IPS DF 6.9 (cell line): ENCODE measurements at places on chromosomes 7 and 10.

DNA sequence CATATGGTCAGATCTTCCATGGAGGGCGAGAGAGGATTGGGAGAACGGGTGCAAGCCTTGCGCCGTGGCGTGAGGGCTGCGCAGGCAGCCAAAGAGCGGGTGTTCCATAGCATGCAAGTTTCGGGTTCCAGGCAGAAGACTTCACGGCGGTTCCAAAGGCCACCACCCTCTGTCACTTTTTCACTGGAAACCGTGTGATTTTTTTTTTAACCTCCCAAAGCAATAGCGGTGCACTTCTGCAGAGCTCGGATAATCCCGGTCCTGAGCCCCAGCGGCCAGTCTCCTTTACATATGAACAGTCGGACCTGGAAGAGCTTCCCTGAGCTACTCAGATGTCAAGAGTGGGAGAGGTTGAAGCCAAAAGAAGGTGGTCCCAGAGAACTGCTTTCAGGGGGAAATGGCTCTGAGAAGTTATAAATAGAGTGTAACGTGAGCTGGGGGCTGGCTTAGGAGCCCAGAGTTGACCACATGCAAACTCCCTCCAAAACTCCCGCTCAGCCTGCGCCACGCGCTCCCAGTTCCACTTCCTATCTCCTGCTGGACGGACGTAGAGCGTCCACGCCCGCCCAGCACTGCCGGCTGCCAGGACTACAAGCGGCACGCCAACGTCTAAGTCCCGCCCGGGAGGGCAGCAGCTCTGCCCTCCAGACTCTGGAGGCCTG is at the start of gene MEOX2:
Gene MEOX2, minus strand, starts transcription at position 389 of the 662 bp plus-strand sequence. Its CDS starts 281 bp downstream, at position 108.
- DNase-seq: no peak

DNA sequence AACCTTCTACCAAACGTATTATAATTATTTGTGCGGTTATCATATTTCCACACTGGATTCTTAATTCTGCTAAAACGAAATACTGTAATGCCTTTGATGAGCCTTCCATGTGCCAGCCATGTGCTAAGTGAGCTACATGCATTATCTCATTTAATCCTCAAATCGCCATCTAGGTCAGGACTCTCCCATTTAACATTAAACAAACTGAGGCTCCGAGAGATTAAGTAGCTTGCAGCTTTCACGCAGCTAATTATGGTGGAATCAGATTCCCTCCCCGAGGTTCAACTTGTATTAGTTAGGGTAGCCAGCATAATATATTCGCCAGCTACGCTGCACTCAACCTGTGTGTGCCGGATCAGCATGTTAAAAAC is 798 bp upstream of the TSPAN33 start:
- no peak for DNase-seq

GRCh38 chr7:26441002-26441521 is 149.4 kb downstream of the SNX10 start:
- no peak for DNase-seq

GRCh38 chr10:47029181-47030009 is 118.2 kb downstream of the PTPN20 start:
- DNase-seq: no peak

- DNase-seq: no peak
Measured at GRCh38 chr7:96322373-96322695, 436 bp upstream of the SLC25A13 start.

GRCh38 chr10:11901833-11902475 is 78.8 kb downstream of the PROSER2 start:
- no peak for DNase-seq

- DNase-seq: no peak
Measured at GRCh38 chr10:63145782-63146181, 12.7 kb downstream of the NRBF2 start.

DNA sequence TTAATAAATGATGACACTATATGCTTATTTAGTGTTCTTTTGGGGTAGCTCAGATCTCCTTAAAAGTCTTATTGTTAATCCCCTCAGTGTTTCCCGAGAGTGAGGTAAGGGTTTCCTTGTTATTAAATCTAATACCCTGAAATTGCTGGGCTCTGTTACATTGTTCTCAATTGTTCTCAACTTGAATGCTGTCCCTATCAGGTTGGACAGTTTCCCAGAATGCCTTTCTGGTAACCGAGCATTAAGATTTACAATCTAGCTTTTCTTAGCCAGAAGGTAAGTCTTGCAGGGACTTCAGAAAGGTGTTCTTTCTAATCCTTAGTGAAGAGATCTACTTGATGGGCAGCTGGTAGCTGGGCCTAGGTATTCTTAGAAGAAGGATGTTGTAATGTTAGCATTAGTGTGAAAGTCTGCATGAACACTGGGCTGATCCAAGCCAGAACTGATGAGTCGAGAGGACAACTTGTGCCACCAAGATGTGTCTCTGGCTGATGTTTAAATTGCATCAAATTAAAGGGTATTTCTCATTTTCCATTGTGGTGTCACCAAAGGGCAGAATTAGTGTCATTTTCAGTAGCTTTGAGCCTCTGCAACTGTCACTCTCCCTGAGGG is 89.9 kb downstream of the SND1 start:
- no peak for DNase-seq

DNA sequence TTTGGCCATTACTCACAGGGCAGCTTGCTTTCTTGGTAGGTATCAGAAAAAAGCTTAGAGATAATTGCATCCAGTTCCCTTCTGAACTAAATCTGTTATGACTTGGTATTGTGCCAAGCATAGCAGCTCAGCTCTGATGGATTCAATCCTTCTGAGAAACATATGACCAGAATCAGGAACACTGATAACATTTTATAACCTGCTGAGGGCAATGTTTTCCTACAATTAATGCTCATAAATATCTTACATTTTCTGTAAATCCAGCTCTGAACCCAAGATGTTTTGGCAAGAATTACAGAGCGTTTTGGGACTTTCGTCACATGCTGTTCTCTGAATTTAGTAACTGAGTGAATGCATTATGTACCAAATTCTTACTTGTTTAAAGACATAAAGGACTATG is 167.8 kb downstream of the KIF20B start:
- no peak for DNase-seq

- no peak for DNase-seq
Measured at GRCh38 chr10:76723844-76724243, 913.8 kb downstream of the KCNMA1 start.

DNA sequence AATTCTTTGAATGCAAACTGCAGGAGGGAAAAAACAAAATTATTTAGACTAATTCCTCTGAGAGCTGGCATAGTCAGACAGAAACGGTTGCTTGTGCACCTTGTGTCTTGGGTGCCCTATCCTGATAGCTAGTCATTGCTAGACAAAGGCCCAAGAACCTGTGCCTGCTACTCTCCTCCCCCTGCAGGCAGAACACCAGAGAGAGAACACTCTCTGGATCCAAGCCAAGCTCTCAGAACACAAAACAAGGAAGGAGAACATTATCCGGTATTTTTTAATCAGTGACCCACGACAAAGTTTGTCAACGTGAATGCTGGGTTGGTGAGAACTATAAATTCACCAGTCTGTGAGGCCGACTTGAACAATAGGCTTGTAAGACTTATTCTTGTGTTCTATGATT is 18.8 kb upstream of the PPP1R9A start:
- no peak for DNase-seq

DNA sequence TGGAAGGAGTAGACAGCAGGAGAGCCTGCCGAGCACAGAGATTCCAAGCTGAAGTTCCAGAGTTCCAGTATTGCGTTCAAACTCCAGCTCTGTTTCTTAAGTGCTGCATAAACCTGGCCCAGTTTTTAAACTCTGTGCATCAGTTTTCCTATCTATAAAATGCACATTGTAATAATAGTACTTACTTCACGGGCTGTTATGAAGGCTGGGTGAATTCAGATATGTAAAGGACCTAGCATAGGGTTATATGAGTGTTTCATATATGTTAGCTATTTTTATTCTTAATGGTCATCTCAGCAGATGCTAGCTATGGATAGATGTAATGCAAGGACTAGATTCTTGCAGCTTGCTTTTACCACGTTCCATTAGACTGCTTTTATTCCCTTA is 293.1 kb upstream of the SEMA3C start:
- no peak for DNase-seq

DNA sequence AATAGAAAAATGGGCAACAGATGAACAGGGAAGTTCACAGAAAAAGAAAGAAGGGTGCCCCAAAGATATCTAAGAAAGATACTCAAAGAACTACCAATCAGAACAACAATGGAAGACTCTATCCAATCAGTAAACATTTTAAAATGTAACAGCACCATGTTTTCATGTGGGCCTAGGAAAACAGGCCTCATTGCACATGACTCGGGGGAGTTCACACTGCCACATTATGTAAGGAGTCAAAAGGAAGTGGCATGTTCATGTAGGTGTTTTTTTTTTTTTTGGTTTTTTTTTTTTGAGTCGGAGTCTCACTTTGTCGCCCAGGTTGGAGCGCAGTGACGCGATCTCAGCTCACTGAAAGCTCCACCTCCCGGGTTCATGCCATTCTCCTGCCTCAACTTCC is 132.2 kb downstream of the USP6NL start:
- DNase-seq: no peak

DNA sequence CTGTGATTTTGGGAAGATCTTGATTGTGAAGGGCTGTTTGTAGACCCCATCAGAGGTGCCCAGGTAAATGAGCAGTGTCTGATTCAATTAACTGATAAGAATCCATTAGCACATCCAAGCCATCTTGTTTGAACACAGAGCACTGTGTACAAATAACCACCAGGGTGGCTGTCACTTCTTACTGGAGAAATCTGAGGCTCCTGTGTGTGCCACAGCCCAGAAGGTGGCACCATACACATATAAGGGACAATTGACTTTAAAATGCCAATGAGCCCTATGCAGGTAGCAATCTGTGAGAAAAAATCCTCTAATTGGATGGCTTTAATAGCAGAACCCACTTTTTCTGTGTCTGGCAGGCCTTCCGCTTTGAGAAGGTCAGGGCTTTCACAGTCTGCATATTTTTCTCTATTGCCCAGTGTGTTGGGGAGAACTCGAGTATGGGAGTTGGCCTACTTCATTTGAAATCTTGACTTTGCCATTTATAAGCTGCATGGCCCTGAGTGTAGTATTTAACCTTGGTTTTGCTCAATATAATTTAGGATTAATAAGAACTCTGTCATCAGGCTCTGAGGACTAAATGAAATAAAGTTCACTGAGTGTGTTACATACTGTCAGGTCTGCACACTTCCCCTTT is 517.4 kb downstream of the CCSER2 start:
- DNase-seq: no peak

- DNase-seq: no peak
Measured at GRCh38 chr7:34057956-34058355, 152.6 kb downstream of the BMPER start.

GRCh38 chr7:117323851-117324711 is 1.2 kb upstream of the WNT2 start:
- DNase-seq: no peak

DNA sequence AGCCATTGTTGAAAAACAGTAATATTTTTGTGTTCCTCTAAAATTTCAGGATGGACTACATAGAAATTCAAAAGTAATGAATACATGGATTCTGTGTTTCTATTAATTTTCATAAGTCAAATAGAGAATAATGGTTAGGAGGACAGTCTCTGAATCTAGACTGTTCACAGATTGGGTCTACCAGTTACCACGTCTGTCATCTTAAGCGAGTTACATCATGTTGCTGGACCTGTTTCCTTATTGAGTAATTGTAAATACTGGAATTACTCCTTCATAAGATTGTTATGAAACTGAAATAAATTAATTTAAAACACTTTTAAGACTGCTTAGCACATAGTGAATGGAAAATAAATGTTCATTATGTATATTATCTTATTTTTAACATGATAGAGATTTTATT is 172.3 kb downstream of the KCND2 start:
- DNase-seq: no peak

DNA sequence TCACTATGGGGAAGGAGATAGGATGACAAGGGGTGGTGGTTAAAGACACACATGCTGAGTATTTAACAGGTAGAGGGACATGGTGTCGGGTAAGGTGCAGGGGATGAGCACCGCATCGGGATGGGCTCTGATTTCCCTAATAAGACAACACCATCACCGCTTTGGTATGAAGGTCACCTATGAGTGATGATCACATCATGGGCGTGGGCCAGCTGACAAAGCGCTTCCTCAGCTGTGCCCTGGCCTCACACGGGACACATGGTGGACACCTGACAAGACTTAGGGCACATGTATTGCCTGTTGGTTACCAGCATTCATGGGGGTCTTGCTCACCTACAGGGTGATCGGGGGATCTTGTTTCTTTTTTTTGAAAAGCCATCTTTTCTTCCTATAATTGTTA is 12.8 kb downstream of the C7orf57 start:
- no peak for DNase-seq

GRCh38 chr7:25408876-25409275 is 180.6 kb upstream of the NPVF start:
- no peak for DNase-seq

- DNase-seq: no peak
Measured at GRCh38 chr7:143878884-143879283, 23.1 kb downstream of the TCAF1 start.

DNA sequence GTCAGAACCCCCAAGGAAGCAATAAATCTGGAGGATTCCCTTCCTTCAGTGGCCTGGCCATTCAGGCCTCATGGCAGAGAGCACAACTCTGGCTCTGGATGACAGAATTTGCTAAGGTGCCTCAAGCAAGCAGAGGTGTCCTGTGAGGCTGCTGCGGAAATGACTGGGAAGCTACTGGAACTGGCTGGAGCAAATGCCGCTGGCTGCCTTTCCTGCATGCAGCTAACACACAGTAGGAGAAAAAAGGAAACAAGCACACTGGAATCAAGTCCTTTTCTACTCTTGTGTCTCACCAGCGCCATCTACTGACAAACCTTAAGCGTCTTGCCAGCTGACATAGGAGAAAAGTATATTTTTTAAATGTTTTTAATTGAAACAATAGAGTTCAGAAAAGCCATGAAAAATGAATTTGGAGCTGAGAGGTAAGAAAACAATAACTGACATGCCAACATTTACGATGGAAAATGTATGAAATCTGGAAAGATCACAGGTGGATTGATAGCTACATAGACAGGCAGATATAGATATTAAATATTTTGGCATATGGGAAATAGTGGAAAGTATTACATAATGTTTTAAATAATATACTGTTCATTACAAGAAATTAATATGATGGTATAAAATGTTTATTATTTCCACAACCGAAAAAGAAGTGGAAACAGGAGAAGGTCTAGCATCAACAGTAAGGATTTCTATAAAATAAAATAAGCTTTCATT is 951.6 kb downstream of the ANKRD7 start:
- DNase-seq: peak; percentile 90

DNA sequence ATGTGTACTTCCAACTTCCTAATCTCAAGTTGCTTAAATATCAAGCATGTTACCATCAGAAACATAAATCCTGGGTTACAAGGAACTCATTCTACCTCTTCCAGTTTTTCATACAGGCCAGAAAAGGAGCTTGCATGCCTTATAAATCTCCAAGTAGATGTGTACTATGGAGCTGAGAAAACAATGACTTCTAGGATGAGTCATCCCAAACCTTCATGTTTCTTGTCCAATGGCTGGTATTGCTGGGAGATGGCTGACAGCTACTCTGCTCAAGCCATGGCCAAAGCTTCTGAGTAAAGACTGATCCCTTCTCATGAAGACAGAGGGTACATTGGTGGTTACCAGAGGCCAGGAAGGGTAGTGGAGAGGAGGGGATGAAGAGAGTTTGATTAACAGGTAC is 8.6 kb downstream of the RAPGEF5 start:
- DNase-seq: no peak

GRCh38 chr7:11950281-11950680 is 118.3 kb upstream of the THSD7A start:
- DNase-seq: no peak

GRCh38 chr7:145643981-145644380 is 472.6 kb upstream of the CNTNAP2 start:
- no peak for DNase-seq
